ENCODE measurements at places on chromosomes 16 and 17. TPM values are rescaled to one million over a fixed set of nuclear protein-coding genes. Genes with fewer than 3 reads are reported as not detected.

DNA sequence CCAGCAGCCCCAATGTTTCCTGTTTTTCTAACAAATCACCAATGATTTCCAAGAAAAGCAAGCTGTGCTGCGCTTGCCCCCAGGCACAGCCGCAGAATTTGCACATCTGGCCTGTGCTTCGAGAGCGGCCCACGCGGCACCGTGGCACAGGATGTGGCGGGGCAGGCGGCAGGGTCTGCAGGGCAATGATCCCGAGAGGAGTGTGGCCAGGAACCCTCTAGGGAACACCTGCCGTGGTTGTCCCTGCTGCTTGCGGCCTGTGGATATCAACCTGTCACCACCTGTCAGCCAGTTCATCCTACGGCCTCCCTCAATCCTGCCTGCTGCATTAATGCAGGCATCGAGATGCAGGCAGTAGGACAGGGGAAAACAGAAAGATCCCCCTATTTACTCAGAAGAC, 24.0 kb downstream of the PIK3R5 start:
- peaks cover 87% of the 10 kb centered on the region for H3K4me1 ChIP-seq
- H3K4me3 ChIP-seq, result peak overlapping the region; percentile 92
- H3K36me3 ChIP-seq, result peaks cover 28% of the 10 kb centered on the region
- H3K27ac ChIP-seq, result peak overlapping the region; percentile 99
- H3K27me3 ChIP-seq, result no peaks in the 10 kb centered on the region

Gene ARHGDIG
- total RNA-seq, result not detected

GRCh38 chr17:83067071-83067717, 12.2 kb upstream of the METRNL start:
- H3K4me3 ChIP-seq, result no peak overlapping the region
- no peaks in the 10 kb centered on the region for H3K36me3 ChIP-seq
- DNase-seq, result peak; percentile 54
- H3K27ac ChIP-seq, result no peak overlapping the region

DNA sequence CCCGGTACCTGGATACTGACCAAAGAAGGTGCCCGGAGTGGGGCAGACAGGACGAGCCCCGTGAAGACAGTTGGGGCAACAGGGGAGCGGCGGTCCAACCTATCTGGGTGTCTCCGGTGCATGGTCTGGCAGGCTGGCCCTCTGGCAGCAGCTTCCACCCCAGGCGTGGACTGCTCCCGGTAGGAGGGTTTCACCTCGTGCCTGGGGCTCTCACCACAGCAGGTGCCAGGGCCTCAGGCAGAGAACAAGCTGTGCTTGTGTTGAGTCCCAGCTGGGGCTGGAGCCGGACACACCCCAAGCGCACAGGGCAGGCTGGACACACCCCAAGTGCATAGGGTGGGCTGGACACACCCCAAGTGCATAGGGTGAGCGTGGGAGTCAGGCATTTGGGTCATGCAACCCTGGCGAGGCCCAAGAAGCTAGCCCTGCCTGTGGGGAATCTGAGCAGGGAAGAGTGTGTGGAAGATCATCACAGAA, 1.5 kb upstream of the FBXL16 start:
- DNase-seq, result no peak
- H3K4me3 ChIP-seq, result no peak overlapping the region
- H3K4me1 ChIP-seq, result no peaks in the 10 kb centered on the region
- no peaks in the 10 kb centered on the region for H3K36me3 ChIP-seq

DNA sequence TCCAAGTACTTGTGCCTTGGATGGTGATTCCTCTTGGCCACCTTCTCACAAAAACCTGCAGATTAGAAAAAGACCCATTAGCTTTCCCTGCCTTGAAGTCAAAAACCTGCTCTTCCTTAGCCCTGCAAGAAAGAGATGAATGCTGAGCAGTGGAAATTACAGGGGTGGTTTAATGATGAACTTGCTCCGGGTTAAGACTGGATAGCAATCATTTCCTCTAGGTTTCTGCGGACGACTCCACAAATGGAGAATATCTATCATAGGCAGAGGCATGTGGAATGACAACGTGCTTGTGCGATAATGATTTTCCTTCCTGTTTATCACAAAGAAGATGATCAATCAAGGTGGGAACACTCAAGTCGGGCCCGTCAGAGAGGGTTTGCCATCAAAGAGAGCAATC, 201.2 kb upstream of the ERCC4 start:
- H3K4me1 ChIP-seq, result no peaks in the 10 kb centered on the region
- DNase-seq, result no peak
- H3K27ac ChIP-seq, result no peak overlapping the region
- H3K27me3 ChIP-seq, result no peaks in the 10 kb centered on the region
- H3K4me3 ChIP-seq, result no peak overlapping the region
- H3K36me3 ChIP-seq, result no peaks in the 10 kb centered on the region

DNA sequence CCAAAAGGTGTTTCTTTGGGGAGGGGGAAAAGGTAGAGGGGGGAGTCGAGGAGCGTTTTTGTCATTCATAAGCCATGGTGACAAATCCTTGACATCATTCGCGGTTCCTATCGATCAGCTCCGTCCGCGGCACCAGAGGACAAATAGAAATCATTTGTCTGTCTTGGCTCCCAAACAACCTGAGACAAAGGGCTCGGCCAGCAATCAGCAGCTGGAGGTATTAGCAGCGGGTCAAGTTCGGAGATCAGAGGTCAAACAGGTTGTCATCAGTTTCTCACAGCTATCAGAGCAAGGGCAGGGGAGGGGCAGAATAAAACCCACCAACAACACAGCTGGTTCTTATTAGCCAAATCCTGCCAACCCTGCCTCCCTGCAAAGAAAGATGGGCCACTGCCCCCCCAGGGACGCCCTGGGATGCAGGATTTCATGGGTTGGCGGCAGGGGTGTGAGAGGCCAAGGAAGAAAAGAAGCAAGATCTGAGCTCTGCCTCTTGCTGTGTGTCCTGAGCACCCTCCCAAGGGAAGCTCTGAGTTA, 145.3 kb upstream of the LHX1 start:
- DNase-seq, result no peak
- H3K27me3 ChIP-seq, result peaks cover 38% of the 10 kb centered on the region
- H3K4me3 ChIP-seq, result no peak overlapping the region
- H3K36me3 ChIP-seq, result no peaks in the 10 kb centered on the region

DNA sequence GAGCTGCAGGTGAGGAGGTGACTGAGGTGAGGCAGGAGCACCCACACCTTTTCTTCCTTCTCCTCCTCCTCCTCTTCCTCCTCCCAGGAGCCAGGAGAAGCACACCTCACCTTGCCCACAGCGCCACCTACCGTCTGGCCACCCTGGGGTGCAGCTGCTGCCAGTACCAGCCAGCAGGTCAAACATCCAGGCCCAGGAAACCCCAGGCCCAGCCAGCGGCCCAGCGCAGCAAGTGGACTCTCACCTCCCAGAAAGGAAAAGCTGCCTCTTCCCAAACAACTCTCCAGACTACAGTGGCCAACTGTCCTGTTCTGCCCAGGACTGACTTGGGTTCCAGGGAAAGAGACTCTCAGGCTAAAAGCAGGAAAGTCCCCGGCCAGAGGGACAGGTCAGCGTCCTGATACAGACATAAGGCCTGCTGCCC, 22.7 kb downstream of the PEMT start:
- peaks cover 6% of the 10 kb centered on the region for H3K4me1 ChIP-seq
- no peak for DNase-seq
- H3K27me3 ChIP-seq, result no peaks in the 10 kb centered on the region
- H3K36me3 ChIP-seq, result no peaks in the 10 kb centered on the region

GRCh38 chr17:17109907-17110306, 67.7 kb downstream of the MPRIP start:
- H3K27me3 ChIP-seq, result no peaks in the 10 kb centered on the region
- DNase-seq, result no peak
- H3K36me3 ChIP-seq, result no peaks in the 10 kb centered on the region

Gene SEPTIN12
- total RNA-seq, result not detected

GRCh38 chr17:47279062-47279801, 25.6 kb downstream of the ITGB3 start:
- no peak for DNase-seq
- H3K27me3 ChIP-seq, result peaks cover 6% of the 10 kb centered on the region
- no peaks in the 10 kb centered on the region for H3K36me3 ChIP-seq
- no peaks in the 10 kb centered on the region for H3K4me1 ChIP-seq
- no peak overlapping the region for H3K27ac ChIP-seq

GRCh38 chr16:3075523-3075915, 10.1 kb downstream of the IL32 start:
- peak overlapping the region; percentile 85 for H3K4me3 ChIP-seq
- H3K36me3 ChIP-seq, result peaks cover 20% of the 10 kb centered on the region
- H3K27ac ChIP-seq, result peak overlapping the region; percentile 100
- H3K4me1 ChIP-seq, result peaks cover 86% of the 10 kb centered on the region
- no peak for DNase-seq

Gene TCAP
- 2.1 TPM for total RNA-seq

GRCh38 chr16:82900559-82900958, 273.8 kb downstream of the CDH13 start:
- no peaks in the 10 kb centered on the region for H3K4me1 ChIP-seq
- H3K27me3 ChIP-seq, result no peaks in the 10 kb centered on the region
- no peak overlapping the region for H3K4me3 ChIP-seq
- no peak for DNase-seq

Gene TMEM186
- total RNA-seq, result 11.8 TPM

Gene PDIA2
- not detected for total RNA-seq

- no peak overlapping the region for H3K4me3 ChIP-seq
- peak overlapping the region; percentile 53 for H3K27ac ChIP-seq
- no peaks in the 10 kb centered on the region for H3K36me3 ChIP-seq
- no peaks in the 10 kb centered on the region for H3K27me3 ChIP-seq
- H3K4me1 ChIP-seq, result peaks cover 4% of the 10 kb centered on the region
- no peak for DNase-seq
Measured at GRCh38 chr16:4345836-4346781, 5.0 kb downstream of the PAM16 start.

Gene TBC1D3E
- not detected for total RNA-seq

DNA sequence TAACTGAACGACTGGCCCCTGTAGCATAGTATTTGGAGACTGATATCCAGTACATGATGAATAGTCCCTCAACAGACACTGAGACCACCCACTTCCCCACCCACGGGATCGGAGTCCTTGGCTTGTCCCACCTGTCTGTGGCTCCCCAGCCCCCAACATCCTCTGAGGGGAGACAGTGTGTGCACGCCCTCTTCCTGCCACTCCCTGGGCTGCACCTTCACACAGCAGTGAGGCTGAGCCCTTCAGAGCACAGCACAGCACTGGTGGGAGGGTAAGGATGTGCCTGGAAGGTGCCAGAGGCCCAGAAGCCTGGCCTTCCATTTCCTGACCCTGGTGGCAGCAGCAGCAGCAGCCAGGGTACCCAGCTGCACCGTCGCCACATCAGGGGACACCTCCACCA, 11.0 kb downstream of the DNASE1 start:
- H3K36me3 ChIP-seq, result peaks cover 6% of the 10 kb centered on the region
- no peak for DNase-seq
- H3K27ac ChIP-seq, result no peak overlapping the region

Data from natural killer cell treated with Interleukin-12 subunit alpha and Interleukin-12 subunit beta and Interleukin-15 and Interleukin-18, amount 100 ng/mL, for 72 hours (primary cell).